ENCODE measurements at places on chromosomes 13 and 19.

DNA sequence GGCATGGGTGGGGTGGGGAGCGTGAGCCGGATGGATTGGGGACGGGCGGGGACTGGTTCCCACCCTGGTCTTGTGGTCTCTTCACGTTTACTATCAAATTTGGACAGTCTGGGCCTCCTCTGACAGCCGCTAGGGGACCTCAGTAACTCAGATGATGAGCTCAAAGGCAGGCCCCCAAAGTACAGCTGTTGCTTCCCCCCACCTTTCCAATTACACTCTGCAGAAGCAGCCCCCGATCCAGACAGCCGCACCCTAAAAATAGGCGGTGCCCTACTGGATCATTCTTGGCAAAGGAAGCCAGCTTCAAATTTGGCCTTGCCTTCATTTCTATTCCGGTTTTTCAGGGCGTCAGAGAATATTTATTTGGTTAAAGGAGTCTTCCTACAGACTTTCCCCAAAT is 1.9 kb upstream of the FOXO1 start:
- DNase-seq, result no peak

- no peak for DNase-seq
These were observed 74.6 kb upstream of the GPR183 start for GRCh38 chr13:99381766-99382165.

- DNase-seq, result no peak
These were observed 93.5 kb downstream of the DACH1 start for GRCh38 chr13:71773531-71773930.

GRCh38 chr13:25887962-25888655 is 163.7 kb downstream of the SHISA2 start:
- no peak for DNase-seq

DNA sequence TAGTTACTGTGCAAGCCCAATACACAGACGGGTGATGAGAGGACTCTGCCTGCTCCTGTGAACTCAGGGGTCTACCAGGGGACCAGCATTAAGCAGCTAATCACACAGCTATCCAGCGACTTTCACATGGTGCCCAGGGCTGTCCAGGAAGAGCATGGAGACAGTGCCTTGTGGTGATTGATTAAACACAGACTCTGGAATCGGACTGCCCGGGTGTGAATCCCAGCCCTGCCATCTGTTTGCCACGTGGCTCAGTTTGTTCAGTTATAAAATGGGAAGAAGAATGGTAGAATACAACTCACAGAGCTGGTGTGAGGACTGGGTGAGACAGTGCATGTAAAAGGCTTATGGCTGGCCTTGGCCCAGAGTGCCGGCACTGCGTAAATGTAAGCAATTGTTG is 42.1 kb upstream of the NPAS1 start:
- no peak for DNase-seq

DNA sequence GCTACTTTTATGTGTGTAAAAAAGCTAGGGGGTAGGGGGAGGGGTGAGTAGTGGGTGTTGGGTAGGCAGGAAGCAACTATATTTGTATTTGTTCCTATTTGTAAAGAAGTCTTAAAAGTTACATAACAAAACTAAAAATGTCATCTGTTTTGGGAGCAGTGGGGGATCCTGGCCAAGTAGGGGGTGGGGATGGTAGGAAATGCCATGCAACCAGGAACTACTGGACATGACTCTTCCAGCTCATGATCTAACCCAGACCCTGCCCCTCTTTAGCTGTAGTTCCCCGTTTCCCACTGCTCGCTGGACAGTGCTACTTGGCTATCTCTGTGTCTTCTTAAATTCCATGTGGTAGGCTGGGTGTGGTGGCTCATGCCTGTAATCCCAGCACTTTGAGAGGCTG is 3.2 kb downstream of the GTF3A start:
- no peak for DNase-seq

DNA sequence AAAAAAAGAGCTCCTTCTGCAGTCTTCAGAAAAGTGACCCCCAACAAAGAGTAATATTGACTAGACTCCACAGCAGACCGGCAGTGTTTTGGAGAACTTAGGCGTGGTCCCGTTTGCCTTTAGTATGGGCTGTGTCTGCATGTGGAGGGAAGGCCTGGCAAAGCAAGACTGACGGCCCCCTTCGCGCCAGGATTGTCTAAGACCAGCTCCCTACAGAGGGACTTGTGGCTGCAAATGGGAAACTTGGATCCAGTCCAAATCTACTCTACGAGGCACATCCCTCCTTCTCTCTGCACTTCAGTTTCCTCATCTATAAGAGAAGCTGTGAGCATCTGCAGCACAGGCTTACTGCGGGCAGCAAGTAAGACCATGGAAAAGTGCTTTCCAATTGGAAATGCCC is 350.0 kb downstream of the ZNF536 start:
- no peak for DNase-seq

DNA sequence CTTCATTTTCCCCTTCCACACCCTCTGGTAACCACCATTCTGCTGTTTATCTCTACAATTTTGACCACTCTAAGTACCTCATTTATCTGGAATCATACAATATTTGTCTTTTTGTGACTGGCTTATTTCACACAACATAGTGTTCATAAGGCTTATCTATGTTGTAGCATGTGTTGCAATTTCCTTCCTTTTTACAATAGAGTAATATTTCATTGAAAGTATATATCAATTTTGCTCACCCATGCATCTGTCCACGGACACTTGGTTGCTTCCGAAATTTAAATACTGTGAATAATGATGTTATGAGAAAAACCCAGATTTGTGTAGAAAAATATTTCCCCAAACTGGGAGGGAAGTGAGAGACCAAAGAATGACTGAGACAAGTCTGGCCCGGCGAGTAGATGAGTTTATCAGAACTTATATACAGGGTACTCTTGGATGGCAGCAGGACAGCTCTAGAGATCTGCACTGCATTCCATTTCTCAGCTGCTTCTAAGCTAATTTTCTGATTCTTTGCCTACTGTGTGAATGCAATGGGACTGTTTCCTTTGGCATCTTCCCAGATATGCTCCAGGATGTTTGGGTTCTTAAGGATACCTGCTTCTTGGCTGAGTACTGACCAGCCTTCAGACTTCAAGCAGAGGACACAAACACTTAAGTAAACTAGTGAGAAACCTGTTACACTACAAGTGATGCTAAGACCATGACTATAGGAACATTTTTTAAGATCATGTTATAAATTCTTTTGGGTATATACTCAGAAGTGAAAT is 834.0 kb upstream of the PCDH9 start:
- no peak for DNase-seq

DNA sequence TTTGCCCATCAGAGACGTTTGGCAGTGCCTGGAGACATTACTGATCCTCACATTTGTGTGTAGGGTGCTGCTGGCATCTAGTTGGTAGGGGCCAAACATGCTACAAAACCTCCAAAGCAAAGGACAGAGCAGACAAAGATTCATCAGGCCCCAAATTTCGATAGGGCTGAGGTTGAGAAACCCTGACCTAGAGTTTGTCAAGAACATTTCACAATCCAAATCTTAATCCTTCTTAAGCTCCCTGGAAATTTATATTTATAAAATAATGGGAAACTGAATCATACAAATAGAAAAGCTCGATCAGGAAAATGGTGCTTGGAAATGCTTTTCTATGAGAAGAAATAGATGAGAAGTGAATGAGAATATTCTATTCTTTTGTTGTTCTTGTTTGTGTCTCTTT is 273.6 kb downstream of the DCT start:
- no peak for DNase-seq

DNA sequence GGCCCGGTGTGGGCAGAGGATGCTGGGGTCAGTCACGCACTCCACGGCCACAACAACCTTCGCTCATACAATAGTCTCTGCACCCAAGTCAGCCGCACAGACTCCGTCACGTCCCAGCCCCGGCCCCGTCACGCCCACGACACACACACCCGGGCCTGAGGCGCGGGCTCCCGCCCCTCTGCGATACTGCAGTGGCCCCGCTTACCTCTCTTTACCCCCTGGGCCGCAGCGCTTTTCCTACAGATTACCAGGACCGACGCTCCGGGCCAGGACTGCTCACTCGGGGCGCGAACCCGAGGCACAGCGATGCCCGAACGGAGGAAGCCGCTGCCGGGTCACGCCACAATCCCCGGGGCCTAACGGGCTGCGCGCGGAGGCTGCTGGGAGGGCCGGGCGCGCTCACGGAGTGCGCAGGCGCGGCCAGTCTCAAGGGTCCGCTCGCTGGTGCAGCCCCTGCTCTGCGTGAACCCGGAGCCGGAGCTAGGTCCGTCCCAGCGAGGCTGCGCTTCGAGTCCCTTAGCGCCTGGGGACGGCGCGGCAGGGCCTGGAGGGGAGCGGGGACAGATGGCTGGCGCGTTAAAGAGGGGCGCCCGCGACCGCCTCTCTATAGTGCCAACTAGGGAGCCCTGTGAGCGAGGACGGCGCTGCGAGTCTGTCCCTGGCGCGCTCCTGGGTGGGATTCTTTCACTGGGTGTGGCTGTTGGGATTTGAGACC is at the start of gene ZFP82:
TSS of gene ZFP82 (minus strand) at position 358 of the 715 bp plus-strand sequence. CDS start 8,855 bp downstream, outside the sequence.
- DNase-seq, result peak; percentile 66

- peak; percentile 50 for DNase-seq
These were observed 224.8 kb downstream of the NHLRC3 start for GRCh38 chr13:39263033-39263432.

DNA sequence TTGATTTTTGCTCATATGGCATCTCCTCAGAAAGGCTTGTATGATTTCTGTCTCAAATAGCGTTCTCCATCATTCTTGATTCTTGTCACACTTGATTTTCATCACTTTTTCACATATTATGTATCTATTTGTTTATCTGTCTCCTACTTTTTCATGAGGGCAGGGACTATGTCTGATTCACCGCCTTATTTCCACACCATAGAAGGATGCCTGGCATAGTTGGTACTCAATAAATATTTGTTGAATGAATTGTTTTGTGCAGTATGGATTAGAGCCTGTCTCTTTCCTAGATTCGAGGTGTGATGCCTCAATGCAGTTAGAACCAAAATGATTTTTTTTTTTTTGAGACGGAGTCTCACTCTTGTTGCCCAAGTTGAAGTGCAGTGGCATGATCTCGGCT is 12.1 kb downstream of the SAE1 start:
- DNase-seq, result no peak

DNA sequence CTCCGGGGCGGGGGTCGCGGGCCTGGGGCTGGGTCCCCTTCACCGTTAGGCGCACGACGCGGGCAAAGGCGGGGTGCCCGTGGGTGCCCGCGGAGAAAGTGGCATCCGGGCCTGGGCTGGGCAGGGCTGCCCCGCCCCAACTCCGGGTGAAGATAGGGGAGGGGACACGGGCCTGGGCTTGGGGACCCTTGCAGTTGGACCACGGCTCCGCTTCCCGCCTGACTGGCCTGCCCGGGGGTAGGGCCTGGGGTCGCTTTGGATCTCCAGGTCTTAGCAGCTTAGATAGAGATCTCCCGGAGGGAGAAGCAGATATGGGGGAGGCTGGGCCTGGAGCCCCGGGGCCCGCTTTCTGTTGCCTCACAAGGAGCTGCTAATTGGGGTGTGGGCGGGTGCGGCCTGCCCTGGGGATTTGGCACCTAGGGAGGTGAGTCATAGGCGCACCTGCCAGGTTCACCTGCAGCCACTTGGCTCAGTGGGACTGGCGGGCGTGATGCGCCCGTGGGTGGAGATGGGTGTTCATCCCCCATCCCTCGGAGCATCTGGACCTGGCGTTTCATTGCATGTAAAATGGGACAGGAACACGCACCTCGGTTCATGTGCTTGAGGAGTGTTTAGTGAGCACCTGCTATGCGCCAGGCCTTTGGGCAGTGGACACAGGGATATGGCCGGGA is 585 bp downstream of the MAP1S start:
- no peak for DNase-seq

DNA sequence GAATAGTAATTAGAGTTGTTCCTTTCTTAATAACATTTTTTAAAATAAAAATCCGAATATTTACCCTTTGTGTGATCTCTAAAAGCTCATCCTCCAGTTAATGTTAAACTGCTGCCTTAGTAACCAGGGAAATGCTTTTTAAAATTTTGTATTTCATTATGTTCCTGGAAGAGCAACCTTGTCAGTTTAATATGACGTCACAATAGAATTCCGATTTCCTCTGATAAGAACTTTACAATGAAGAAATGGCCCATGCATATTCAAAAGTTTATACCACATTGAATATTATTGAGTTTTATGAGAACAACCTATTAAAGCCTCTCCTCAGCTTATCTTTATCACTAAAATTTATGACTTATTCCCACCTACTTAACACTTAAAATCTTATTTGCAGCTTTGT is 1566.6 kb downstream of the EFNB2 start:
- DNase-seq, result no peak

GRCh38 chr19:39596911-39597310 is 5.4 kb upstream of the LGALS13 start:
- no peak for DNase-seq

DNA sequence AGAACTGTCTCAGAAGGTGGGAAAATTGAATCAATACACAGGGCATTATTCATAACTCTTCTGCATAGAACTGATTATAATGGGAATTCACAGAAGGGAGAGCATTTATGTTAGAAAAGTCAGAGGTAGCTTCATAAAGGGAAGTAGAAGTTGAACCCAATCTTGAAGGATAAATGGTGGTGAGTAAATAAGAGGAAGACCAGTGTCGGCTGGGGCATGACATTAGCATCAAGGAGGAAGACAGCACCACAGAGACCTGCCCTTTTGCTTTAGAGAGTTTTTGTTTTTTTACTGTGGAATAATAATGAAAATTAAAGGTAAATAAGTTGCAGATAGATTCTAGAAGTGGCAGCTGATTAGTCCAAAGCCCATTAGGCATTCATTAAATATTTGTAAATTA is 21.9 kb downstream of the CDC16 start:
- no peak for DNase-seq

DNA sequence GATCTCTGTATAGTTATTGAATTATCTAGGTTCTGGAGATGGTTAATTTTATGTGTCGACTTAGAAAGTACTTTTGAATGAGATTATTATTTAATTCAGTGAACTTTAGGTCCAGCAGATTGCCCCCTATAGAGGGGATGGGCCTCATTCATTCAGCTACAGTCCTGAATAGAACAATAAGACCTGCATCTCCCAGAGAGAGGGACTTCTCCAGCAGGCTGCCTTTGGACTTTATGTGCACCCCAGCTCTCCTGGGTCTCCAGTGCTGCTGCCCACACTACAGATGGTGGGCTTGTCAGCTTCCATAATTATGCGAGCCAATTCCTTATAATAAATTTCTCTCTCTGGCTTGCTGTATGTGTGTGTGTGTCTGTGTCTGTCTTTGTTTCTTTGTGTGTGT is 39.3 kb upstream of the KL start:
- DNase-seq, result no peak

DNA sequence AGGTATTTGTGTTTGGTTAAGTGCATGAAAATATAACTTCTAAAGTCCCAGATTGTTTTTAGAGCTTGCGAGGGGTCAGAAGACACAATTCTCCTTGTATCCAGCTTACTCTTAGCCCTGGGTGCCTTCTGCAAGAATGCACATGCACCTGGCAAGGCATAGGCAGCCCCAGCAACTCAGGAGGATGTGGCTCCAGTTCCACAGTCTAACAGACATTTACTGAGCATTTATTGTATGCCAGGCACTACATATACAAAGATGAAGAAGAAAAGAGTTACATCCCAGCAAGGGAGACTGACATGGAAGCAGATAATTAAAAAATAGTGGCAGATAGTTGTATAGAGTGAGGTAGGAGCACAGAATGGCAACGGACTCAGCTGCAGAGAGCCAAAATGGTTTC is 101.1 kb upstream of the FRY start:
- DNase-seq, result no peak

GRCh38 chr19:6216236-6216995 is 63.4 kb downstream of the MLLT1 start:
- DNase-seq, result no peak

- no peak for DNase-seq
These were observed 154.6 kb upstream of the IPO5 start for GRCh38 chr13:97798836-97799235.
